A549 (cell line): ENCODE measurements at places on chromosomes 16 and 17.

DNA sequence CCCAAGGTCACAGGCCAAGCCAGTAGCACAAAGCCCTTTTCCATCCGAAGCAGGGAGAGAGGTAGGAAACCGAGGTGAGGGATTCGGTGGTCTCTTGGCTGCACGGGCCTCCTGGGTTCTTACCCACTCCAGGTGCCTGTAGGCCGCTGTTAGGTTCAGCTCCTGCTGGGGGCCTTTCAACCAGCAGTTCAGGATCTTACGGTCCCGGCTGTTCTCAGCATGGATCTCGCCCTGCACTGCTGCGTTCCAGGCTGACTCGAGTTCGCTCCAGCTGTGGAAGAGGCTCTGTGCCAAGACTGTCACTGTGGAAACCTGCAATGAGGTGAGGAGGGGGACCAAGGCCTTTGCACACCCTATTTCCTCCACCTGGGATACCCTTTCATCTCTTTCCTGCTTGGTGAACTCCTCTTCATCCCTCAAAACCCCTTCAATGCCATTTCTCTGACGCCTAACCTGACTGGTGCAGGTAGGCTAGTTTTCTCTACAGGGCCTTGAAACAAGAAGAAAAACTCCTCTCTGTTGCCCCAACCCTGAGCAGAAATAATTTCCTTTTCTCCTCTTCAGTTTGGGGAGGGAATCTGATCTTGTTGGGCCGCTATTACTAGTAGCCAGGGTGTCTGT is 103.6 kb downstream of the RMI2 start:
- no peak for DNase-seq

- no peak for DNase-seq
Observed at GRCh38 chr16:66976746-66977145, 11.6 kb upstream of the CES4A start.

GRCh38 chr16:18782697-18783429 is 7.3 kb downstream of the RPS15A start:
- DNase-seq = no peak

- DNase-seq = peak; percentile 61
Observed at GRCh38 chr17:10198509-10199249, at the start of gene GAS7. Gene GAS7 (minus strand): TSS chr17:10198606.

GRCh38 chr17:82019690-82020571 is 2.7 kb downstream of the CENPX start:
- peak; percentile 65 for DNase-seq

GRCh38 chr16:29182501-29182900 is 197.6 kb downstream of the LAT start:
- DNase-seq = no peak

- DNase-seq = peak; percentile 22
Observed at GRCh38 chr16:17277981-17278381, 192.8 kb downstream of the XYLT1 start.

- DNase-seq = no peak
Observed at GRCh38 chr17:47223007-47223406, 13.9 kb downstream of the MYL4 start.

GRCh38 chr16:69611103-69611640 is 45.4 kb downstream of the NFAT5 start:
- no peak for DNase-seq

- DNase-seq = no peak
Observed at GRCh38 chr16:51193879-51194278, 42.8 kb upstream of the SALL1 start.

GRCh38 chr16:57999366-57999970 is 1.0 kb downstream of the ZNF319 start:
- DNase-seq = peak; percentile 31

GRCh38 chr17:1492249-1493206 is at the start of gene MYO1C:
Gene MYO1C (minus strand): TSS chr17:1492686. CDS start chr17:1492487, 199 bp downstream.
- no peak for DNase-seq

GRCh38 chr16:1635070-1635469 is 22.9 kb downstream of the CRAMP1 start:
- DNase-seq = no peak
